ENCODE measurements at places on chromosomes 6 and 20.

DNA sequence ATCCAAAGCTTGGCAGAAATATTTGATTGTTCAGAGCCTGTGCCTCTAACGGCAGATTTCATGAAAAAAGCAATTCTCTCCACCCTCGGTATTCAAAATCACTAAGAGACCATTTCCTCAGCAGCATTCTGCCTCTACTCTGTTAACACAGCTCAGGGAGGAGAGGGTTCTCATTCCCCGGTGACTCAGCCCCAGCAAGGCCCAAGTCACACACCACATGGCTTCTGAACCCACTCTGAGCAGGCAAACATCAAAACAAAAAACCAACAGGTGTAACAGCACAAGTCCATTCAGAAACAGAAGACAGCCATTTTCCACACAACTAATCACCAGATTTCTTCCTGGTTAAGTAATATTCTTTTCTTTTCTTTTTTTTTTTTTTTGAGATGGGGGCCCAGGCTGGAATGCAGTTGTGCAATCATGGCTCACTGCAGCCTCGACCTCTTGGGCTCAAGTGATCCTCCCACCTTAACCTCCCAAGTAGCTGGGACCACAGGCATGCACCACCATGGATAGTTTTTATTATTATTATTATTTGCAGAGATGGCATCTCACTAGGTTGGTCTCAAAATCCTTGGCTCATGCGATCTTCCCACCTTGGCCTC, 55.4 kb downstream of the GFOD1 start:
- DNase-seq, result no peak

GRCh38 chr6:166615059-166615770, 11.8 kb downstream of the RPS6KA2 start:
- no peak for DNase-seq

DNA sequence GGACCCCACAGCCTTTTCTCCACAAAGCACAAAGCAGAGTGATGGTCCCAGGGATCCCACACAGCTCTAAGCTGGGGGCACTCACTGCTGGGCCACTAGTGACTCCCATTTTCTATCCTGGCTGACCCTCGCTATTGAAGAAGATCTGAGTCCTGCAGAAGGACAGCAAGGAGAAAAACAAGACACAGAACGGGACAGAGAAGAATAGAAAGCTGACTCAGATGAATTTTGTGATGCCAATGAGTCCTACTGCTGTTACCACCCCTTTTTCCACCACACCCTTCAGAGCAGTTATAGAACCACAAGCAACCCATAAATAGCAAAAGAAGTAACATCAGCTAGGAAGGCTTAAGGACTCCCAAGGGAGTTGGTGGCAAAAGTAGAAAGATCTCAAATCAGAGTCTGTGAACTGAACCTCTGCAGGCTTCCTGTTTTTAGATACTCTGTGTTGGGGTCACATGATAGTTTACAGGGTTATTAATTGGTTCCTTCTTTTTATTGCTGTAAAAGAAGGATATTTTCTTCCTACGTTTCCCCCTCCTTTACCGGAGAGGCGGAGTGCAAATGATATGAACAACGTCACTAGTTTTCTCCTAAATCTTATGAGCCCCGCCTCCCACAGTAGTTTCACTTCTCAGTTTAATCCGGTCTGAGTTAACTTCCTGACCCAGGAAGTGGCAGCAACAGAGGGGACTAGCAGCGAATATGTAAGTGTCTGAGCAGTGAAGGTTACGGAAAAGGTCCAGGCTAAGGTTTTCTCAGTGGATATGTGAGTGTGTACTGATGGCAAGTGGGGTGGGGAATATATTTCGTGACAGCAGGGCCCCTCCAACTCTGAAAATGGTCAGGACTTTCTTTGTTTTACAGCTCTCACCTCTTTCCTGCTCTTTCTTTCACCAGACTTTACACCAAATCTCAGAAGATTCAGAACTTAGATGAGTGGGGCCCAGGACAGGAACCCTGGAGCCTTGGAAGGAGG, at the start of gene TRIM38:
Gene TRIM38 (plus strand): TSS at position 654 of the 979 bp plus-strand sequence. CDS start 3,721 bp downstream, outside the sequence.
- no peak for DNase-seq

- DNase-seq, result no peak
Measured at GRCh38 chr6:125140808-125141207, 12.8 kb upstream of the TPD52L1 start.
